ENCODE measurements at places on chromosomes 5 and 9. TPM values are rescaled to one million over a fixed set of nuclear protein-coding genes. Genes with fewer than 3 reads are reported as not detected.

- H3K36me3 ChIP-seq, result no peaks in the 10 kb centered on the region
- H3K27me3 ChIP-seq, result no peaks in the 10 kb centered on the region
- no peak for DNase-seq
- H3K27ac ChIP-seq, result peak overlapping the region; percentile 83
- no peak overlapping the region for H3K4me3 ChIP-seq
These were observed 18.6 kb downstream of the B4GALT1 start for GRCh38 chr9:33148367-33149014.

DNA sequence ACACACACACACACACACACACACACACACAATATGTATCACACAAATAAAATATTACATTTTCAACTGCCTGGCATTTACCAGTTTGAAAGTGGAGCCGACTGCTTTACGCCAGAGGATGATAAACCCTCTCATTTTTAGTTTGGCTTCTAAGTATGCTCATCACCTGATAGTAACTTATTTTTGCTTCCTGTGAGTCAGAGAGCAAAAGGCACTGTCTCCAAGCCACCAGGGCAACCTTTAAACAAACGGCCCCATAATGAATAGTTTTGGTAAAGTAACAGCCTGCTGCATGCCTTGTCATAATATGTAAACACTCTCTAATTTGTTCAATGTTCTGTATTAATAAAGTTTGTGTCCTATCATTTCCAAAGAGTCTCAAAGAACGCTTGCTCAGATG lies 26.9 kb downstream of the KLF4 start:
- H3K27me3 ChIP-seq, result no peaks in the 10 kb centered on the region
- no peak overlapping the region for H3K4me3 ChIP-seq
- no peaks in the 10 kb centered on the region for H3K36me3 ChIP-seq
- H3K4me1 ChIP-seq, result peaks cover 15% of the 10 kb centered on the region

GRCh38 chr5:79130781-79131180 lies 19.2 kb downstream of the BHMT start:
- no peak overlapping the region for H3K4me3 ChIP-seq
- no peaks in the 10 kb centered on the region for H3K27me3 ChIP-seq
- H3K4me1 ChIP-seq, result peaks cover 13% of the 10 kb centered on the region
- H3K27ac ChIP-seq, result no peak overlapping the region
- DNase-seq, result no peak

DNA sequence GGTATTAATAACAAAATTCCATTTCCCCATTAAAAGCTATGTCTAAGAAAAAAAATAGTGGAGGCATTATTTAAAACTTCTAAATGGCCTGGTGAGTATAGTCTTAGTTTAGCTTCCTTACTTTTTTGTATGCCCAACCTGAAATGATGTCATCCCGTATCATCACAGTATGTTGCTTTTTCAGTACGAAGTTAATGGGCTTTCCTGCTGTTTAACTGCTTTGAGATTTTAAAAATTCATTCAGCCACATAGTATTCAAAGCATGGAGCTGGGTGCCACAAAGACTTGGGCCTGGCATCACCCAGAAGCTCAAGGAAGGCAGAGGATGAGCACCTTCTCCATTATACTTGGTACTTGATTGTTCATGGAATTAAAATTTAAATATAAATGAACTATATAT lies 7.4 kb downstream of the F2RL2 start:
- H3K4me3 ChIP-seq, result no peak overlapping the region
- H3K4me1 ChIP-seq, result no peaks in the 10 kb centered on the region
- H3K36me3 ChIP-seq, result no peaks in the 10 kb centered on the region
- H3K27me3 ChIP-seq, result no peaks in the 10 kb centered on the region
- no peak overlapping the region for H3K27ac ChIP-seq
- no peak for DNase-seq

GLRA1 gene
- not detected for total RNA-seq

PCDHA9 gene
- total RNA-seq, result not detected

FAXDC2 gene
- total RNA-seq, result 23.5 TPM

IFNA13 gene
- not detected for total RNA-seq

S100Z gene
- not detected for total RNA-seq

Measured in left ventricle myocardium inferior (tissue), 1 donor.